ENCODE measurements at places on chromosomes 2 and 18.

GRCh38 chr2:169106563-169107545 is 37.5 kb downstream of the DHRS9 start:
- no peak for DNase-seq

- no peak for DNase-seq
Observed at GRCh38 chr18:36314098-36314497, 16.6 kb downstream of the FHOD3 start.

DNA sequence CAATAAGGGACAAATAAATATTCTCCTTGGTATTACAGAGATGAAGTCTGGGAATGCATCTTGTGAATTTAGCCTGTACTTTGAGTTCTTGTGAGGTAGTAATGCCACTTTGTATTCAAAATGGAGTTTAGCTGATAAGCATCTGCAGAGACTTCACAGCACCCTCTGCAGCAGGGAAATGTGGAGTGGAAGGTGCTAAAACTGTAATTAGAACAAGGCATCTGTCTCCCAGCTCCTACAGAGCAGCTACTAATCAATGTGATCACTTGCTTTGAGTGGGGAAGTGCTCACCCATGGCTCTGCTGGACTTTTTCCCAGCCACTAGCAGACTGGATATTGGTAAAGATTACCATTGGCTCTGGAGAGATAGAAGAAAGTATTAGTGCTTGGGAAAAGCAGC is 56.2 kb upstream of the TMEFF2 start:
- no peak for DNase-seq

DNA sequence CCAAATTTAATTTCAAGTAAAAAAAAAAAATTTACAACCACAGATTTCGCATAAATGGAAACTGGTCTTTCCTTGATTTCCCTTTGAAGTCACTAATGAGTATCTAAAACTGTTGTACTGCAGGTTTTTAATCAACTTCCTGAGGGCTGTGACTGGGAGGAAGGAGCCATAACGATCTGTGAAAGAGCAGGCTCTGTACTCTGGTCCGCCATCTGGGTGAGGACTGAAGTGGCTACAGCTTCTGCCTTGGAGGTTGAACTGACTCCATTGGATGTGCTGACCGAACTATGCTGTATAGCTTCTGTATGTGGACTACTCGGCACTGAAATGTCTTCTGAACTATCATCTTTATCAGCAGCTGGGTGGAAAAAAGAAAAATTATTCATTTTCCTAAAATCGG is 69.3 kb upstream of the CHN1 start:
- no peak for DNase-seq

DNA sequence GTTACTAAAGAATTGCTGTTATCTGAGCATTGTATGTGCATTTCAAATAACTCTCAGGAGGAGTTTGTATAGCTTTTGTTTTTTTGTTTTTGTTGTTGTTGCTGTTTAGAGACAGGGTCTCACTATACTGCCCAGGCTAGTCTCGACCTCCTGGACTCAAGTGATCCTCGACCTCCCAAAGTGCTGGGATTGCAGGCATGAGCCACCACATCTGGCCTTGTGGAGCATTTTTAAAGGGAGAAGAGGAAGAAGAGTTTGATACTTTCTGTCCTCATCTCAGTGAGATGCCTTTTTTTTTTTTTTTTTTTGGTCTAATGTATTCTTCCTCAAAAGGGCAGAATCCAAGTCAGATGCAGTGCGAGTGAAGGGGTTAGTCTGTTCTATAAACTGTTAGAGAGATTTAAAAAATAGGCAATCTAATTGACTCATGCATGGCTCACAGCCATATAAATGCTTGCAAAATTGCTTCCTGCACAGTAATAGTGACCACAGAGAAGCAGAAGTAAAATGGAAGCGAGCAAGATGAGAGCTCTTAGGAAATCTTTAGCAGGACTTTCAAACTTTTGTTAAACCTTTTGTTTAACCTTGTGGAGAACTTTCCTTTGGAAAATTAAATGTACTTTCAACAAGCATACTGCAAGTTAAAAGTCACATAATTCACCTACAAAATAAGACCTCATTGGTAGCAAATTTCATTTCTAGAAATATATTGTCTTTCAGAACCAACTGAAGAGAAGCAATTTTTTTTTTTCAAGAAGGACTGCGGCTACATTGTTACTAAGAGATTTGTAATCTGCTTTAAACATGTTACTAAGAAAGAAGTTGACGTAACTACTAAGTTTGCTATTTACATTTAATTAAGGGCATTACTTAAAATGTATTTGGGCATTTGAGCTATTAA is 52.3 kb upstream of the ROCK1 start:
- no peak for DNase-seq

- no peak for DNase-seq
Observed at GRCh38 chr2:74606927-74607326, 41.2 kb downstream of the M1AP start.
